Glomerular endothelial cell (primary cell): ENCODE measurements at places on chromosomes 13 and 19. TPM values are rescaled to one million over a fixed set of nuclear protein-coding genes. Genes with fewer than 3 reads are reported as not detected.

DNA sequence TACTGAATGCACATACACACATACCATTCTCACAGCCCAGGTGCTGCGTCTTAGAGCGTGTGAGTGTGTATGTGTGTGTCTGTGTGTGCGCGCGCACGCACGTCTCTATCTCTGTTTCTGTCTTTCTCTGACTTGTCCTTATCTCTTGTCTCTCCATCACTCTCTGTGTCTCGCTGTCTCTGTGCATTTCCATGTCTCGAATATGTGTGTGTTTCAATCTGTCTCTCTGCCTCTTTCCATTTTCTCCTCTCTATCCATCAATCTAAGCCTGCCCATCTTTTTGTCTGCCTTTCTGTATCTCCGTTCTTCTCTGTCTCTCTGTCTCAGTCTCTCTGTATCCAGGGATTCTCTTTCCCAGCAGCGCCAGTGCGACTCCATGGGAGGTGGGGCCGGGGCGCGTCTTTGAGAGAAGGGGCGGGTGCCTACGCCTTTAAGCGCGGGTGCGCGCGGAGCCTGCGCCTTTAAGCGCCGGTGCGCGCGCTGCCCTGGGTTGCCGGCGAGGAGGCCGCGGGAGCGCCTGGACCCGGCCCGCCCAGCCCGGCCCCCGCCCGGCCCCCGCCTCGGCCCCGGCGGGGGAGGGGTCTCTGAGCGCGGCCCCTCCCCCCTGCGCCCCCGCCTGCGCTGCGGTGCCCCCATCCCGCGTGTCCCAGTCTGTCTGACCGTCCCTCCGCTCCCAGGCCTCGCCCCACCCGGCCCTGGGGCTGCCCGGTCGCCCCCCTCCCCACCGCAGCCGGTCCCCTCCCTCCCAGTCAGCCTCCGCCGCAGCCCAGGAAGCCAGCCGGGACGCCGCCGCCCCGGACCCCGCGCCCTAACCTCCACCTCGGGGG lies at the start of gene LRFN3:
Gene LRFN3, plus strand, starts transcription at position 464 of the 827 bp plus-strand sequence. CDS start 3,052 bp downstream, outside the sequence.
- no peak for DNase-seq

GRCh38 chr19:54062643-54063042 lies 1.1 kb downstream of the VSTM1 start:
- DNase-seq = no peak

The ZNF154 gene
- total RNA-seq = 1.1 and 4.2 TPM in 2 replicates

DNA sequence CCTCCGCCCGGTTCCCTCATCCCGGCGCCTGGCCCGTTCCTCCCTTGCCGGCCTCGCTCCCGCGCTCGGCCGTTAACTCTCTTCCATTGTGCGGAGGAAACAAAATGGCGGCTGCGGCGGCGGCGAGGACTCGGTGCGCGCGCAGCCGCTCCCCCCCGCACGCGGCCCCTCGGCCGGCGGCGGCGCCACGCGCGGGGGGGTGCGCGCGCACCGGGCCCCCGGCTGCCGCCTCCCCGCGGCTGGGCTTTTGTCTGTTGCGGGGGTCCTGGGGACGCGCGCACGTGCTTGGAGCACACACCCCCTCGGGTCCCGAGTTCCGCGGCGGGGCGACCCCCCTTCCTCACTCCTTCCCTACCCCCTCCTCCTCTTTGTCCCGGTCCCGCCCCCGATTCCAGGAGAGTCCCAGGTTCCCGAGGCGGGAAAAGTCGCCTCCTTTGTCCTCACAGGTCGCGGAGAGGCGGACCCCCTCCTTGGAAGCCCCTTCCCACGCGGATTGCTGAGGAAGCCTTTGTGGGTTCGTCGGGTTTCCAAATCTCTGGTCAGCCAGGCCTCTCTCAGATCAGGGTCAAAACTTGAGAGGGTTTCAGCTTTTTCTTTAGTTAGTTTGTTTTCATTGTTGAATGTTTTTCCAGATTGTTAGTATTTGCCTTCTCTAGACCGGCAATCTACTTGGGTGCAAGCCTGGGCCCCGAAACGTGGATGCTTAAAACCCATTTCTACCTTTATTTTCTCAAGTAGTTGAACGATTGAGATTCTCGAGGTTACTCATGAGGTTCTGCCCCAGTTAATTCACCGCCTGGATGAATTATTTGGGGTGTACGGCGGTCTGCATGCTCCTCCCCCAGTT lies 687 bp downstream of the ILF3 start:
- DNase-seq = no peak

GRCh38 chr19:6690160-6690885 lies 20.4 kb upstream of the TNFSF14 start:
- no peak for DNase-seq

- no peak for DNase-seq
Measured at GRCh38 chr19:15251010-15251748, 18.9 kb upstream of the EPHX3 start.

The SMIM44 gene
- total RNA-seq = not detected in 2 replicates
